ENCODE measurements at places on chromosomes 2 and 18.

- no peak for DNase-seq
These were observed 20.5 kb downstream of the CHCHD5 start for GRCh38 chr2:112604952-112605351.

- peak; percentile 48 for DNase-seq
These were observed 183.0 kb upstream of the ZC3H15 start for GRCh38 chr2:186303091-186303490.

- DNase-seq = no peak
These were observed 81.4 kb upstream of the VRK2 start for GRCh38 chr2:57965219-57965618.

- DNase-seq = no peak
These were observed 3.3 kb downstream of the NCK2 start for GRCh38 chr2:105747991-105748390.

DNA sequence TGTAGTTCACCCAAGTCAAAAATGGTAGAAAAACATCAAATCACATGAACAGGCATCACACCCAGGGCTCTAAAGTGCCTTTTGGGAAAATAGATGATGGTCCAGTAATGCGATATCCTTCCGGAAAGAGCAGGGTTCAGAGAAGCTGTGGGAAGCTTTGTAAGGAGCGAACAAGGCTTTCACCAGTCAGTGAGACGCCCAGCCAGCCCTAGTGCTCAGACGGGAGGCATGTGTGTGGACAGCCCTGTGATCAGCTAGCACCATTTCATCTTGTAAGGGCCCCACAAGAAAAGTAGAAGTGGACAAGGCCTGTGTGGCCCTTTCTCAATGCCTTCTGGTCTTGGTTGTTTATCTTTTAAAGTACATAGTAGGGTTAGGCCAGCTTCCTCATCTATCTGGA, 76.1 kb downstream of the SMIM21 start:
- no peak for DNase-seq

GRCh38 chr18:57951999-57952774, 91.8 kb upstream of the NEDD4L start:
- DNase-seq = no peak
